HT-29 (cell line): ENCODE measurements at places on chromosomes 2 and 18. TPM values are rescaled to one million over a fixed set of nuclear protein-coding genes. Genes with fewer than 3 reads are reported as not detected.
A peak's percentile ranks its signal among the peaks of the same experiment; 100 is the strongest.

DNA sequence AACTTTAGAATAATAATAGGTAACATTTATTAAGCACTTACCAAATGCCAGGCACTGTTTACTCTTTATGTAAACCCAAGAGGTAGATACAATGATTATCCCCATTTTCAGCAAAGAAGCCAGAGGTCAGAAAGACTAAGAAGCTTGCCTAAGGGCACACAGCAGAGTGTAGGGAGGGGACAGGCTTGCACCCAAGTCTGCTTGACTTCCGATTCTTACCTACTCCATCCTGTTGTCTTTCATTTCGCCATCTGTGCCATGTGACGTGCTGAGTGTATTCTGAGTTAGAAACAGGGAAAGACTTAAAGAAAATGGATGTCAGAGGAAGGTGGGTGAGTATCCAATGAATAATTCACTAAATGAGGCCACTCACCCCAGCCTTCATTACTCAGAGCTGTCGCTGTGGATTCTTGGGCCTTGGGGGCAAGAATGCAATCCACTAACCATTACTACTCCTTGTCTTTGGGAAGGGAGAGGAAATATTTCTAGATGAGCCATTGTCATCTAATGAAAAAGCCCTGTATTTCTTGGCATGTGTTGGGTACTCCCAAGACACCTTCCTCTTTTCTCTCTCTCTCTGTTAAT is 76.4 kb upstream of the BCL11A start:
- DNase-seq, result no peak

DNA sequence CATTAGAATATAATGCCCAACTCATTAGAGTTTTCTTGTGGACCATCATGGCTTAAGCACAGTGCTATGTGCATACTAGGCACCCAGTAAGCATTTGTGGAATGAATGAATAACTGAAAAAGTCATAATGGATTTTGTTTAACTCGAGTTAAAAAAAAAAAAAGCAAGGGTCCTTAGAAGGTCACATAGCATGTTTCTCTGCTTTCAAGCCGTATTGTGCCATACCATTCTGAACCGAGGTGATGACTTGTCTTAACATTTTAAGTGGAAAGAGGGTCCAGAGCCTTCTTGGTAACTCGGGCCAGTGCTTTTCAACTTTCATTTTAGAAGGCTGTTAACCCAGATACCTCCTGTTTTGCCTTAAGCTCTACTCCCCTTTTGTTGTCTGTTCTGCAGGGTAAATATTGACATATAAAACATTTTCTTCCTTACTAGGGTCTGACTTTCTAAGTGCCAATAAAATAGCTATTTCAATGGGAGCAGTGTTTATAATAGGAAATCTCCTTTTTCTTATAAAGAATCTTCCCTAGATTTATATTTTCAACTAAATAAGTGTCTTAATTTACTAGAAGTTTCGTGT is 787 bp upstream of the ADGRF3 start:
- DNase-seq, result no peak

DNA sequence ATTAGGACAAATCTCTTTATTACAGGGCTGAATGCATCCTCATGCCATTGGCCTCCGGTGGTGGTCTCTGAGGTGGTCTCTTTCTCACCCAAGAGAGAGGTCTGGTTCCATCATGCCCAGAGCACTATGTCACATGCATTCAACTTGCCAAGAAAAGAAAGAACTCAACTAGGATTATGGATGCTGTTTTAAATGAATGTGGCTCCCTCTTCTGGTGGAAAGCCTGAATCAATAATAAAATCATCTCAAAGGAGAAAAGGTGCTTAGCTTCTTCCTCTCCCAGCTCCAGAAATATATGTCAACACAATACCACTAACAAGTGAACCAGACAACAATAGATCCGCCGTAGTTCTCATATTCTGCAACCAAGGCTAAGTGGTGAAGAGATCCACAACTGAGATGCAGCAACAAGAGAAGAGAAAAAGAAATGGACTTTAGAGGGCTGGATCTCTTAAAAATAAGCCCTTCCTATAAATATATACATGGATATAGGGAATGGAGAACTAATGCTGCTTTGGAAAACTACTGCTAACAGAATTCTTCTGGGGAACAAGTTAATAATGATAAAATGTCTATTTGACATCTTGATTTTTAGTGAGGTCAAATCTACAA is 396.8 kb downstream of the NCKAP5 start:
- DNase-seq, result peak; percentile 76

- DNase-seq, result peak; percentile 74
These were observed 96.7 kb downstream of the CCDC148 start for GRCh38 chr2:158359846-158360245.

GRCh38 chr2:120390381-120391055 is 44.6 kb downstream of the INHBB start:
- DNase-seq, result no peak

DNA sequence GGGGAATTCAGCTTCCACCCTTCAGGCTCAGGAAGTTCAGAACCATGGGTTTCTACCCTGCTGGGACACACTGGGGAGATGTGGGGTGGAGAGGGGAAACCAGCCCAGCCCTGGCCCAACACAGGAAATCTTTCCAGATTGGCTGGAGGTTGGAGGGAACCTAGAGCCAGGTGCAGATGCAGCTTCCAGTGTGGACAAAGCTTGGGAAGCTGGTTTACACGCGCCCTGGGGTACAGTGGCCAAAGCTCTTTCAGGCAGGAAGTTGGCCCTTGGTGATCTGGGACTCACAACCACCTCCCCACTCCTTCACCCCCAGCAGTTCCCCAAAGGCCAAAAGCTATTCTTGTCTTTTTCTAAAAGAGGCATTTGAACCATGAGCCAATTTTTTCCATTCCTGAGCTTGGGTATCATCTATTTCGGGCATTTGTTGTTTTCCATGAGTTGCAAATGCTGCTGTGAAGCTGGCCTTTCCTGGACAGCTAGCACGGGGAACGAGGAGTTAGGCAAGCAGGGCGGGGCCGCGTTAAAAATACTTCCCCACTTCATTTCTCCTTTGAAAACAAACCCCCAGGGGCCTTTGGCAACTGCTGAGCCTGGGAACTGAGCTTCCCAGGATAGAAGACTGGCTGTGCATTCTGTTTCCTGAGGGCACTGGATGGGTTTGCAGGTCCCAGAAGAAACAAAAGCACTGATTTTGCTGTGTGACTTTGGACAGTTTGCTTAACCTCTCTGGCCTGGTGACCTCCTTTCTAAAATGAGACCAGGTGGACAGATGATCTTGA is 3.1 kb upstream of the ARID5A start:
- no peak for DNase-seq

- no peak for DNase-seq
These were observed 208.4 kb downstream of the CDH20 start for GRCh38 chr18:61541673-61542072.

DNA sequence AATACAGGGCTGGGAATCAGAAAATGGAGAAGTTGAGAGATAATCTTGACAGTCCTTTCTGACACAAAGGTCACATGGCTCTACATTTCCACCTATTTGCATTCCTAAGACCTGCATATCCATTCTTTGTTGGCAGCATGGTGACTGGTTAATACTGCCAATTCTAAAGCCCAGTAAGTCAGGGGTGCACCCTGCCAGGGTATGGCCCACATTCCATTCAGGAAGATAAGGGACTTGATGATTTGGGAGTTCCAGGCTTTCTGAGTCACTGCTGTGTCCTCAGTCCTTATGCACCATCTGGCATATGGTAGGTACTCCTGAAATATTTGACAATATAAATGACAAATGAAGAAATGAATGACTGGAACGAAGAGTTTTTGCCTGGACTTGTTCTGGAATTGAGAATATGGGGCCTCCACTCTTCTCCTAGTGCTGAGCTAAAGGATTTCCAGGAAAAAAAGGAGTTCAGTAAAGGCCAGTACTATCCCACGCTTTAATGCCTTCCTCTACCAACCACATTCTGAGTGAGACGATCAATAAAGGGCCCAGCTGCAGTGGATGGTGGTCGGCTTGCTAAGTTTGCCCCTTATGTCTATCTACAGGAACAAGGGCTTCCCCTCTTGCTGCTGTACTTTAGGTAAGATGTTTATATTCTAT is 31.7 kb upstream of the EIF2AK3 start:
- DNase-seq, result no peak

DNA sequence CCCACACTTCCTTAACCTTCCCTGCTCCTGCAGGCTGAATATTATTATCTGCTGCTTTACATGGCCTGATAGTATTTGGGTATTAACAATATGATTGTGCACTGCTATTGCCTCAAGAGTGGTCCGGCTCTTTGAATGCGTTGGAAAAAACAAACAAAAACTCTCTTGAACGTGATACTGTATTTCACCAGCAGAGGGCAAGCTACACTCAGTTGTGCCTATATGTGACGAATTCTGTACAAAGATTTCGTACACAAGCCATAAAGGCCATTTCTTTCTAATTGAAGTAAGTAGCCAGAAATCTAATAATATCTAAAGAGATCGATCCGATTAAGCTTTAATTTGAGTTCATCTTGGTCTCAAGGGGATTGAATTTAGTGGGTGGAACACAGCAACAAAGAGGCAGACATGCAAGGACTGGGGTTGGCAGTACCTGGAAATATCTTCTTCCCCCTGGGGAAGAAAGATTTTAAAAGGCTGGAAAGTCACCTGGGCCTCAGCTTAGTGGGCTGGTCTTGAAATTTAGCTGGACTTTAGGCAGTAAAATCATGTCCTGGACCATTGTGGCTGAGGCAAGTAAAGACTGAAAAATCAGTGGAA is 49.3 kb upstream of the RAB6D start:
- DNase-seq, result peak; percentile 78

Gene REG3A
- not detected in 2 replicates for total RNA-seq

DNA sequence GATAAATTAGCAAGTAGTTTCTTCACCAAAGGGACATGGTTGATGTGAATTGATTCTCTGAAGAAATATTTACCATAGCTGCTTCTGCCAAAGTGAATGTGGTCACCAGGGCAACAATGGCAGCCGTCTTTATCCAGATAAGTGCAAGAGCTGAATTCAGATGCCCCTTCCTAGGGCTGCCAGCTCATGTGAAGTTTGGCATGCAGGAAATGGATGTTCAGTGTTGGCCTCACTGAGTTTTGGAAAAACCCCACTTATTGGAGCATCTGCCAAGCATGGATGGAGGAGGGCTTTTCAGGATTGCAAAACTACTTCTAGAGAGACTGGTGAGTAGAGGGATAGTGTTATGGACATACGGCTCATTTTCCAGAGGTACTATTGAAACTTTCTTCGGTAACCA is 80.8 kb downstream of the FMNL2 start:
- DNase-seq, result no peak

GRCh38 chr2:68088940-68089339 is 26.1 kb upstream of the C1D start:
- no peak for DNase-seq

- DNase-seq, result no peak
These were observed 78.0 kb downstream of the ITGB1BP1 start for GRCh38 chr2:9345343-9345742.

DNA sequence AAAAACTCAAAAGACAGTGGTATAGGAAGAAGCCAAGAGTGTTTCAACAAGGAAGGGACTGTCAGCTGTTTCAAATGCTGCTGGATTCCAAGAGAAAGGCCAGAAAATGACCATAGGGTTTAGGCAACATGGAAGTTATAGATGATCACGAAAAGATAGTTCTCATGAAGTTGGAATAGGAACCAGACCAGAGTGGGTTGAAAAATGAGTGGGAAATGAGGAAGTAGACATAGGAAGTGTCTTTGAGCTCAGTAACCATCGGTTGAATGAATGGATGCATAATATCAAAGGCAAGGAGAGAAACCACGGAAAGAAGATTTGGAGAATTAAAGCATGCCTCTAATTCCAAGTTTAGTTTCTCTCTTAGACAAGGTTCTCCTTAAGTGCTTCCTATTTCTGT is 1.3 kb downstream of the NCAPH start:
- no peak for DNase-seq

- DNase-seq, result peak; percentile 41
These were observed 33.1 kb downstream of the CHN1 start for GRCh38 chr2:174971868-174972781.

DNA sequence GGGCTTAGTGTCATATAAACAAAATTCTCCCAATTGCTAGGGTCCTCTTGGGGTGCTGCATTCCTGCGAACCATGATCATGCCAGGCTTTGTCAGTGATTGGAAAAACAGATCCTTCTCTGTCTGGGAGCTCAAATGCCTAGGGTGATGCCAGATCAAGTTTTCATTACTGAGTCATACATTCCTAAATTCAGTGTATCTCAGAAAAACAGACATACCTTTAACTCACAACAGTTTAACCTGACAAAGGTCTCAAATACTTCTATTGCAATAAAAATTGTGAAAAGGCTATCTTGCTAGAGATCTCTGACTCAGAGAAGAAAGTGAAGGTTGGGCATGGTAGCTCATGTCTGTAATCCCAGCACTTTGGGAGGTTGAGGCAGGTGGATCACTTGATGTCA is 86.9 kb downstream of the SH3YL1 start:
- DNase-seq, result no peak

Gene SULT1C4
- total RNA-seq, result not detected in 2 replicates

DNA sequence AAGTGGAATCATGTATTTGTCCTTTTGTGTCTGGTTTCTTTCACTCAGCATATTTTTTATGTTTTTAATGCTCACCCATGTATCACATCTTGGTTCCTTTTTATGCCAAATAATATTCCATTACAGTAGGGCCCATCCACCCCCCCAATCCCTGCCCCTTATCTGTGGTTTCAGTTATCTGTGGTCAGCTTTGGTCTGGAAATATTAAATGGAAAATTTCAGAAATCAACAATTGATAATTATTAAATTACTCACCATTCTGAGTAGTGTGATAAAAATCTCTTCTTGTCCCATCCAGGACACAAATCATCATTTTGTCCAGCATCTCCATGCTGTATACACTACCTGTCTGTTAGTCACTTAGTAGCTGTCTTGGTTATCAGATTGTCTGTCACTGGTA is 66.7 kb downstream of the BIRC6 start:
- DNase-seq, result no peak

DNA sequence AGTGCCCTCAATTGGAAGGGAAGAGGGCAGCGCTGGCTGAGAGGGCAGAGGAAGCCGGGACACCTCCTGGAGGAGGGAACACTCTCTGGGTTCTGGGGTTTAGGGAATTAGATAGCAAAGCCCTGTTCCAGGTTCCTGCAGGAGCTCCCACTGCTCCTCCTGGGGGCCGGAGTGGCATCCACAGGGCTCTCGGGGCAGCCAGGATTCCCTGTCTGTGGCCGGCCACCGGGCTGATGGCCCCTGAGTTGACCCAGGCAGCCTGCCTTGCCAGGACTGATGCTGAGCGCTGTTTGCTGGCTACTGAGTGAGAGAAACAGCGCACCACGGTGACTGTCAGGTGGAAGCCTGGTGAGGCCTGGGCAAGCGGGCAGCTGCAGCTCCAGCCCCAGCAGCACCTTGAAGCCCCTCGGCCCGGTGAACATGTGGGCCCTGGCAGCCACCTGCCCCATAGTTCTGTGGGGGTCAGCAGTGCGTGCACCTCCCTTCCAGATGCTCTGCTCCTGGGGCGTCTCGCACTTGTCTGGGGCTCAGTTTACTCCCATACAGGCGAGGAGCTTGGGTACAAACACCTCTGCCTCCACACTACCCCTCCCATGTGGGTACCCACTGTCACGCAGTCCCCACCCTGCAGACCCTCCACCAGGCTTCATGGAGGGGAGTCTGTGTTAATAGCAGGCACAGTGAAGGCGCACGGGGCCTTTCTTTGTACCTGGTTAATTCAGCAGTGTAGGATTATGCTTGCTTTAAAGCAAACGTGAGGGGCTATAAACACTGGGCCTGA is 7.7 kb upstream of the ALLC start:
- DNase-seq, result no peak
